ENCODE measurements at places on chromosomes 7 and 10.

DNA sequence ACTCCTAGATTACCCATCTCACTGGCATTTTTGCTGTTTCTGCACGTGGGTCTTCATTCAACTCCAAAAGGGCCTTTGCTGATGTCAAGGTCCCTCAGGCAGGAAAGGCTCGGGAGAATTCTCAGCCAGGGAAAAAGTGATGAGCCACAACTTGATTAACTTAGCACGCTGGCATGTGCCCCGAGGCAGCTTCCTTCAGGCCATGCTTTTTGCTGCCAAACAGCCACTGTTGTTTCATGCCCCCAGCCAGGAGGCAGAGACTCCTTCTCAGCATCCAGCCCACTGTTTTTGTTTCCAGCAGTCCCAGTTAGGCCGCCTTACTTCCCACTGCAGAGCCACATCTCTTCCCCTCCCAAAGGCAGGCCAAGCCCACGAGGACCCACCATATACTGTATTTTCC lies 266.5 kb upstream of the YAE1 start:
- DNase-seq, result no peak

GRCh38 chr7:66937940-66938339 lies 16.9 kb downstream of the TMEM248 start:
- no peak for DNase-seq

GRCh38 chr7:135683609-135684008 lies 21.3 kb downstream of the STMP1 start:
- no peak for DNase-seq

- DNase-seq, result no peak
Measured at GRCh38 chr7:5607951-5608656, 173.4 kb downstream of the RNF216 start.

DNA sequence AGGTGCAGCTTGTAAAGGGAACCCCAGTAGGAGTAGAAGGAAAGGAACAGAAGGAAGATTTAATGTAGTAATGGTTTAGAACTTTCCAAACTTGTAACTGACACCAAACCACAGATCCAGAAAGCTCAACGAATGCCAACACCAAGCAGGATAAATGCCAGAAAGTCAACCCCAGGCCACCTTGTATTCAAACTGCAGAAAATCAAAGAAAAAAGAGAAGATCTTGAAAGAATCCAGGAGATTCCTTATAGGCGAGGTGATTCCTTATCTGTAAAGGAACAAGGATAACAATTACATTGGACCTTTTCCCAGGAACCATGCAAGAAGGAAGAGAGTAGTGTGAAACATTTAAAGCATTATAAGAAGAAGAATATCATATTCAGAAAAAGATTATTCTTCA lies 93.6 kb downstream of the NKX6-2 start:
- DNase-seq, result no peak

GRCh38 chr7:17233603-17234002 lies 64.8 kb upstream of the AHR start:
- no peak for DNase-seq
